CD8-positive, alpha-beta T cell (primary cell): ENCODE measurements at places on chromosomes 12 and 14.

- DNase-seq: no peak
Observed at GRCh38 chr12:84701041-84701440, 211.6 kb downstream of the SLC6A15 start.

DNA sequence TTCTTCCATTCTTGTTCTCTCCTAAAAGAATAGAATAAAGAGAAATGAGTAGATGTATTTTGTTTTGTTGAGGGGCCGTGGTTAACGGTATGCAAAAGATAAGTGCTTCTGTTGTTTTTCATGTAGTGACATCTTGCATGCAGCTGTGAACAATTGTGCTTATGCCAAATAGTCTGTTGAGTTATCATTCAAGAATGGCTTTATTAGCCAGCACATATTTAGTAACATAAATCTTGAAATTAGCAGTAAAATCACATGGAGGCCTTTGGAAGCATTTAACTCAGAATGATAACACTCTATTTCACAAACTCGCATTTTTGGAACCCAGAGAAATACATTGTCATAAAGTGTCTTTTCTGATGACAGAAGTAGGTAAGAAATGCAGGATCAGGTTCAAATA is 1772.0 kb upstream of the FLRT2 start:
- no peak for DNase-seq

DNA sequence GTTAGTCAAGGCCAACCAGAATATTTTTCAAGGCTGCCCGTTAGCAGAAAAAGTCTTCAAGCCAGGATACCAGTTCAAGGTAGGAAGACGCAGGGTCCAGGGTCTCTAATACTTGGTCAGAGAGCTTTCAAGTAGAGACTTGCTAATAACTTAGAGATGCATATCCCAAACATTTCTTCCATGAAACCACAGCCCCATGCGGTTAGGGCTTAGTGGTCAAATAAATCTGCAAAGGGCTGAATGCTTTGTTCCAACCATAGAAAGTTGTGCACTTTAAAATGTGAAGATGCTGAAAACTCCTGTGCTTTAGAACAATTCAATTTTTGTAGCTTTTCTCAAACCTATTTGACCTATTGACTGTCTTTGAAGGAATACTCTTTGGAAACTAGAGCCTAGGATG is 208.9 kb downstream of the PIK3C2G start:
- DNase-seq: no peak

- DNase-seq: peak; percentile 36
Observed at GRCh38 chr12:31897781-31898503, 61.3 kb upstream of the RESF1 start.

DNA sequence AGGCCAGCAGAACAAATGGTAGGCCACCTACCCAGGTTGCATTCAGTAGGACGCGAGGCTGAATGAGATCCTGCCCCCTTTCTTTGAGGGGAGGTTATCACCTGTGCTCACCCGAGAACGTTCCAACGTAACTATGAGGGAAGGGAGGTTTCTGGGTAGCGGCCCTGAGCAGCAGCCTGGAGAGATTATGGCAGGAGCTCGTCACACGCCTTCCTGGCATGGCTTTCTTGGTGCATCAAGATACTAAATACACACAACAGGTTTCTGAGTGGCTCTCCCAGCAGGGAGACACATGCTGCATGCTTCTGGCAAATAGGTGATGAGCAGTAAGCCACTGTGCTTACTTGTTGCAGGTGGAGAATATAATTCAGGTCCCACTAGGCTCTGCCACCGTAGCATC is 147.7 kb downstream of the CALM1 start:
- DNase-seq: no peak

- no peak for DNase-seq
Observed at GRCh38 chr12:55723516-55724225, 3.5 kb downstream of the RDH5 start.

DNA sequence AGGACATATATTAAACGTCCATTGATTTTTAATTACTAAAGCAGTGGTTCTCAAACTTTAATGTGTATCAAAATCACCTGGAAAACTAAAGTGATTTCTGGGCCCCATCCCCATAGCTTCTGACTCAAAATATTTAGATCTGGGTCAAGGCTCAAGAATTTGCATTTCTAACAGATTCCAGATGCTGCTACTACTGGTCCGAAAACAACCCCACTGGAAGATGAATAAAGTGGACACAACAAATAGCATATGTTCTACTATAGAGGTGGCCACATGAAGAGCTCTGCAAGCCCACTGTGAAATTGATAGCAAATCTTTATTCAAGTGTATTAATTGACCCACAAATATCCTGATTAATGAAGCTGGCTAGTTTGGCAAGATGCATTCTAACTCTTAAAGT is 69.4 kb downstream of the SPATA7 start:
- DNase-seq: no peak

DNA sequence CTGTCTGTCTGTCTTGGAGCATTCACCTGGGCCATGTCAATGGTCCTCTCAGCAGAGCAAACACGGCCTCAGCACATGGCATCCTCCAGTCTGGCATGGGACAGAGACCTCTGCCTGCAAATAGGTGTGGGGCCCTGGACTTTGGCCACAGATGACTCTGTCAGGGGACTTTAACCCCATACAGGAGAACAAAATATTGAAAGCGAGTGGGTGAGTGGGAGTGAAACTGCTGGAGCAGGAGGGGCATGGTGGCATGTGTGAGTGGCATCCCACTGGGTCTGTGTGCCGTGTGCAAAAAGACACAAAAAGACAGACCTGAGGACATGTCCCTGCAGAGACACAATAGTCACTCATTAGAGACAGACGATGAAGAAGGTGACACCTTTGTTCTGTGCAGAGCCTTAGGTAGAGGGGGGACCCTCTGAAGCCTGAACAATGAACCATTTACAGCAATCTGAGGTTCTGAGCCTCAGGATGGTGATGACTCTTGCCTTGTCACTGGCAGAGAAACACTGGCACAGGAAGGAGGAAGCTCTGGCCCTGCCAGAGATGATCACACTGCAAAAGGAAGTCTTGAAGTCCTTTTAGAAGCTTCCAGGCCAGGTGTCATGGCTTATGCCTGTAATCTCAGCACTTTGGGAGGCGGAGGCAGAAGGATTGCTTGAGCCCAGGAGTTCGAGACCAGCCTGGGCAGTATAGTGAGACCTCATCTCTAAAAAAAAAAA is 7.5 kb downstream of the LAG3 start:
- DNase-seq: no peak

DNA sequence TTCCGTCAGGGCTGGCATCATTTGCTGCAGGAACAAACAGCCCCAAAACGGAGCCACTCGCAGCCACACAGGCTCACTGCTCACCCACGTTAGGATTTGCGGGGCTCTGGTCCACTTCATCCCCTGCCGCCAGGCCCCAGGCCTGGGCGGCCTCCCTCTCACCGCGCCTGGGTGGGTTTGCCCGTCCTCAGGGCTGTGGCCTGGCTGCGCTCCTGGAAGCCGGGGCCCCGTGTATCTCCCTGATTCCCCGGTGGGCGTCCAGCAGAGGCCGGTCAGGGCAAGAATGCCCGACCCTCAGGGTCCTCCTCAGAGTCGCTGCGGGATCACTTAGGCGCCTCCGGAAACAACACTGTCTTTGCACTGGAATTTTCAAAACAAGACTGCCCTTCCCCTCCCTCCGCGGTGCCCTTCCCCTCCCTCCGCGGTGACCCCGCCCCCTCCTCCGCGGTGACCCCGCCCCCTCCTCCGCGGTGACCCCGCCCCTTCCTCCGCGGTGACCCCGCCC is 15.7 kb upstream of the FBRSL1 start:
- DNase-seq: peak; percentile 46

GRCh38 chr12:6092784-6093722 is 31.4 kb downstream of the VWF start:
- no peak for DNase-seq

DNA sequence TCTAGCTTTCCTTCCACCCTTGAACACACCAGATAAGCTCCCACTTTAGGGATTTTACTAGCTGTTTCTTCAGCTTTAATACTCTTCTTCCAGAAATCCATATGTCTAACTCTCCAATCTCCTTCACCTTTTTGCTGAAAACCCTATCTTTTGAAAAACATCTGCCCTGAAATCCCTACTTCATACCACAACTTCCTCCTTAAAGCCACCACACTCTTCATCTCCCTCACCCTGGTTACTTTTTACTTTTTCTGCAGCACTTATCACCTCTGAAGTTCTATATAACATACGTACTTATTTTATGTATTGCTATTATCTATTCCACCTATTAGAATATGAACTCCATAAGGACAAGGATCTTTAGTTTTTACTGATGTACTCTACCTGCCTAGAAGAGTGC is 28.6 kb upstream of the PTPRQ start:
- DNase-seq: no peak

DNA sequence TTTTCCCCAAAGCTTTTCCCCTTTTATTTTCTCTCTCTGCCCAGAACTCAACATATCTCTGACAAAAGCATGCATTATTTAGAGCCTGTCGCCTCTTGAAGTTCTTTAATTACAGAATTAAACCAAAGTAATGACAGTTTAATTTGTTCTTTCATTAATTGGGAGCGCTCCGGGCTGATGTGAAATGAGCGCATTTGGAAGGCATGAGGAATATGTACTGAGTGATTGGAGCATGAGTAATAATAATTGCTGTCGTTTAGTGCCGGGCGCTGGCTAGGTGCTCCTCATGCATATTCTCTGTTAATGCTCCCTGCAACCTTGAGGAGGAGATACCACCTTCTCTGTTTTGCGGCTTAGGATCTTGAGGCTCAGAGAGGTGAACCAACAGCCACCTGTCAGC is 120.5 kb downstream of the SLC25A47 start:
- DNase-seq: no peak

- no peak for DNase-seq
Observed at GRCh38 chr14:60777856-60778578, 43.5 kb downstream of the MNAT1 start.

DNA sequence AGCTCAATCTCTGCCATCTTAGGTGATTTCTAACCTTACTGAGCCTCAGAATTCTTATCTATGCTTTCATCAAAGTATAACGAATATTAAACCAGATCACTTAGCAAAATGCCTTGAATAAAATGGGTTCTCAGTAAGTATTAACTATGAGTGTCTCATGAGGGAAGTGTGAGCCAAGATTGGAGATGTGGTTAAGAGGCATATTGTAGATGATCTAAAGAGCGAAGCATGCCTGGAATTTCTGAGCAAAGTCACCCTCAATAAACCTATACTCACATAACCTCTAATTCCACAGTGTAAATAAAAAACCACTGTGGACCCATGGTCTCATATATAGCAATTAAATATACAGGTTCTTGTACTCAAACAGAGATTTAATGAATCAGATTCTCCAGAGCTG is 193.1 kb upstream of the FSCB start:
- DNase-seq: no peak

DNA sequence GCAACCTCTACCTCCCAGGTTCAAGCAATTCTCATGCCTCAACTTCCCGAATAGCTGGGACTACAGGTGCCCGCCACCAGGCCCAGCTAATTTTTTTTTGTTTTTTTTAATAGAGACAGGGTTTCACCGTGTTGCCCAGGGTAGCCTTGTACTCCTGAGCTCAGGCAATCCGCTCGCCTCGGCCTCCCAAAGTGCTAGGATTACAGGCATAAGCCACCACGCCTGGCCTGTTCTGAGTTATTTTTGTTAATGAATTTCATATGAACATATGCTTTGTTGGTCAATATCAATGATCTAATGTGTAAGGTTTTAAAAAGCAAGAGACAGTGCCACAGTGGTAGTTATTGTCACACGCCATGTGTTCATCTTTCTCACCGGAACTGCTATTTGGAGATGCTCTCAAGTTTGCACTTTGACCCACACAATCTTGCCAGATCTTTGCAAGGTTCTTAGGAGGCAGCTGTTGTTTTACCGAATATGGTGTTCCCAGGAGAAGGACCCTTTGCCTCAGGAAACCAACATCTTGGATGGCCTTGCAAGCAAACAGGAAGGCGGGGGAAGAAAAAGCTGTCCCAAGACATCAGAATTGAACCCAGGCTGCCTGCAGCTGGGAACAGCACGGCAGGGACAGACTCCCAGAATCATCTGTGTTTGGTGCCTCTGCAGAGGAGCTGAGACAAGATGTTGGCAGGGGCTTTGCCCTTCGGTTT is 30.0 kb downstream of the GALNT16 start:
- DNase-seq: no peak

DNA sequence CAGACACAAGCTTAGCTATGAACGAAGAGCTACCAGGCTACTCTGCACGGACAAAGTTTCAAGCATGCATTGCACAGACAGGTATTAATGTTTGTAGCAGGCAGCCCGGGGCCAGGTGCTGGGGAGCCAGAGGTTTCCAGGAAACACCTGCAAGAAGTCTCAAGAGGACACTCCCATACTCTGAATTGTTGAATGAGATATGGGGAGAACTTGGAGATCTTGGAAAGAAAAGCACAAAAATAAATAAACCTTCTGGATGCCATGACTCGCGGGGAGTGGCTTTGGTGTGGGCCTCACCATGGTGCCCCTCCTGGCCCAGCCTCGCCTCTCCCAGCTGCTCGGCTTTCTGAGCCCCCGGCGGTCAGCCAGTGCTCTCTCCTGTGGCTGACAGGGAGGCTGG is 186.8 kb downstream of the TTC7B start:
- no peak for DNase-seq

GRCh38 chr12:126185025-126185424 is 1119.8 kb downstream of the AACS start:
- DNase-seq: no peak

DNA sequence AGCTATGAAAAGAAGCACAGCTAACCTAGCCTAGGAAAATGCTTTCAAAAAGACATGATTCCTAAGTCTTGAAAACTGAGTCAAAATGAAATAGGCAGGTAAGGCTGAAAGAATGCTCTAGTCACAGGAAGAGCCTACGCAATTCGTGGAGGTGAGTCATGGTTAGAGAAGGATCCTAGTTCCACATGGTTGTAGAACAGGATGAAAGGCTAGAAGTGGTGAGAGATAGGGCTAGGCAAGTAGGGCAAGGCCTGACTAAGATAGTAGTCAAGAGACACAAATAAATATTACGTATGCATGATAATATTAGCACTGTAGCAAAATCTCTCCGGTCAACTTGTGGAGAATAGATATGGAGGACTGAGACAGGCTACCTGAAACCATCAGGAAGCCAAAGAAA is 47.2 kb downstream of the PLCZ1 start:
- DNase-seq: no peak

- DNase-seq: no peak
Observed at GRCh38 chr14:98144964-98145363, 1127.0 kb downstream of the BCL11B start.

- DNase-seq: no peak
Observed at GRCh38 chr14:22814941-22815713, at the start of gene SLC7A7. Gene SLC7A7 (minus strand): TSS chr14:22815435. CDS start chr14:22813398, 2,037 bp downstream.

- no peak for DNase-seq
Observed at GRCh38 chr14:31196839-31197492, 10.6 kb downstream of the HECTD1 start.

DNA sequence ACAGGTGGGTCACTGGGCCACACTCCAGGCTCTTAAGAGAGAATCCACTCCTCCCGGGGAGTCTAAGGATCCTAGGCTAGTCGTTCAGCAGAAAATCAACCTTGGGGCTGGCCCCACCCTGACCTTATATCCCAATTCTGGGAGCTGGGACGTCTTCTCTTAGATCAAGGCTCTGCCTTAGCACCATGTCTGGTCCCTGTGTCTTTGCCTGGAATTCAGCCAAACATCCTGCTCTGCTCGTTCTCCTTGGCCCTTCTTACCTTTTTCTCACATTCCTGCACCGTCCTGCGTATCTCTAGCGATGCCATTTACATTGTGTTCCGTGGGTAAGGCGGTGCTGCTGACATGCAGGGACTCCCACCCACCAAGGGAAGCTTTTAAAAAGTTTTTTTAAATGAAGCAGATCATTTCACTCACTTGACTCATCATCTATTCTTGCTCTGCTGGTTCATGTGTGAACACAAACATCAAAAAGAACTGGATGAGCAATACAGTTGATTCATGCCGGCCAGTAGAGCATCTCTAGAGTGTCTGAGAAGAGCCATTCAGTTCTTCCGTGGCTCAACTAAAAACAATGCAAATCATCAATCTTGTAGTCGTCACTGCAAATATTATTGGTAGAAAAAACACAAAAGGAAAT is 50.2 kb downstream of the KCNK13 start:
- DNase-seq: no peak
